ENCODE measurements at places on chromosomes 16 and 17. TPM values are rescaled to one million over a fixed set of nuclear protein-coding genes. Genes with fewer than 3 reads are reported as not detected.

DNA sequence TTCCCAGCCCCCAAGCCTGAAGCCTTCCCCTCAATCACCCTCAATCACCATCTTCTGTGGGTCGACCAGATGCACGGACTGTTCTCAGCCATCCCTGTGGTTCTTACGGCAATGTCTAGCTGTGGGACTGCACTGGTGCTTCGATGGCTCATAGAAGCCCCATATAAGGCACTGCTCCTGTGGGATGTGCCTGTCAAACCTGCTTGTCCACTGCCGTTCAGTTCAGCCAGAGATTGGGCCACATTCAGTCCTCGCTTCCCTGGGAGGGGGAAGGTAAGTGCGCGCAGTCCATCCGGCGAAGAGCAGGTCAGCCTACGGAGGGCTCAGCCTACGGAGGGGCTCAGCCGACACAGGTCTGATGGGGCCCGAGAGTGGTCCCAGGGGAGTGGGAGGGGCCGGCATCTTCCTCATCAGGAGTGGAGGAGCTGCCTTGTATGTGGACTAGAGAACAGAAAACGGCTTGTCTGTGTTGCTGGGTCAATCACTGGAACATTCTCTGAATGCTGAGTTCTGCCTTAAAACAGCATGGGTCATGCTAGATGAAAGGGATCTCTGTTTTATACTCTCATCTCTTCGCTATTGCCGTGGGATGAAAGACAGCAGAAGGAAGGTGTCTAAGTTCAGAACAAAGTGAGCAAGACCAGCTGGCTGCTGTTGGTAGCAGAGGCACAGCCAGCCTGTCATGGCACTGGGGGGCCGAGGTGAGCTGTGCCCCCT, at the start of gene CARD14:
Gene CARD14 (plus strand): TSS at position 247 of the 717 bp plus-strand sequence. CDS start 11,409 bp downstream, outside the sequence.
- H3K27me3 ChIP-seq = no peaks in the 10 kb centered on the region
- H3K27ac ChIP-seq = no peak within 1 kb of the TSS
- peak; percentile 33 for DNase-seq
- H3K4me3 ChIP-seq = no peak within 1 kb of the TSS

DNA sequence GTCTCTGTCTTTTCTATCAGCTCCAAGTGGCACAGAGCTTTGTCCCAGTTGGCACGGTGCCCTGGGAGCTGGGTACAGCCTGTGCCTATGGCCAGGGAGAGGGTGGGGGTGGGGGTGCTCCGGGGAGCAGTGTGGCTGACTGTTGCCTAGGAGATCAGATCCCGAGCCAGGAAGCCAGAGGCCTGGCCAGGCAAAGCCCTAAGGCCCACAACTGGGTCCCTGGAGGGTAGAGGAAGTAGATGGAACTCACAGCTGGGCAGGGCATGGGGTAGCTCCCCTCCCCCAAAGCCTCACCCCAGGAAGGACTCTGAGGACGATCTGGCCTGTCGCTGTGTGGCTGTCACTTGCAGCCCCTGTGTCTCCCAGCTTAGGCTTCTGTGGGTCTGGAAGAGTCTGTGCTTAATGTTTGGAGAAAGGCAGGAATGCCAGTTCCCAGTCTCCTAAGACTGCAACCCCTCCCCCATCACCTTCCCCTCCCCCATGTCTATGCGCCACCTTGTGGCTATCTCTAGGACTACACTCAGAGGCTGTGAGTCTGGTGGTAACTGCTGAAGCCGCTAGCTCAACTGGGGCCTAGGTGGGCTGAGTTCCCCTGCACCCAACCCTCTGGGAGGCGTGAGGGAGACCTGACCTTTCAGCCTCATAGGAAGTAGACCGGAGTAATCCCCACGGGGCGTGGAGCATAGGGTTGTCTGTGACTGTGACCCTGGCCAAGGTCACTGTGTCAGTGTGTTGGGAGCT, 12.6 kb downstream of the THRA start:
- H3K4me1 ChIP-seq = peaks cover 56% of the 10 kb centered on the region
- peak; percentile 84 for DNase-seq
- no peaks in the 10 kb centered on the region for H3K36me3 ChIP-seq
- peak overlapping the region; percentile 98 for H3K27ac ChIP-seq
- H3K27me3 ChIP-seq = no peaks in the 10 kb centered on the region

DNA sequence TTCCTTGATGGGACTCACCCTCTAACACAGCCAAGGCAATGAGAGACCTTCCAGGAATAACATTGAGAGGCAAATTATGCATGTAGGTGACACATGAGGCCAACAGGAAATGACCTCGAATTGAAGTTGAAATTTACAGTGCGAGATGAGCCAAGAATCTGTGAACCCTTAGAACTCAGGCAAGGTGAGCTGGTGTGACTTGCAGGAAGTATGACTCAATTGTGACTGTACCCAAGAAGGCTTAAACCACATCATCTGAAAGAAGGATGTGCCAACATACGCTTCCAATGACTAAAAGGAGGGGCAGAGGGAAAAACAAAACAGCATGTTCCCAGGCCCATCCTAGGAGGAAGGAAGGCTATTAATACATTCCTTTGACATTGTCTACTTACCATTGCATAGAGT, 44.8 kb downstream of the PITPNC1 start:
- no peaks in the 10 kb centered on the region for H3K27me3 ChIP-seq
- no peaks in the 10 kb centered on the region for H3K4me1 ChIP-seq
- H3K4me3 ChIP-seq = no peak overlapping the region
- no peaks in the 10 kb centered on the region for H3K36me3 ChIP-seq
- no peak overlapping the region for H3K27ac ChIP-seq

ITGAD gene
- not detected for total RNA-seq
